ENCODE measurements at places on chromosomes 7 and 10.
A peak's percentile ranks its signal among the peaks of the same experiment; 100 is the strongest.

DNA sequence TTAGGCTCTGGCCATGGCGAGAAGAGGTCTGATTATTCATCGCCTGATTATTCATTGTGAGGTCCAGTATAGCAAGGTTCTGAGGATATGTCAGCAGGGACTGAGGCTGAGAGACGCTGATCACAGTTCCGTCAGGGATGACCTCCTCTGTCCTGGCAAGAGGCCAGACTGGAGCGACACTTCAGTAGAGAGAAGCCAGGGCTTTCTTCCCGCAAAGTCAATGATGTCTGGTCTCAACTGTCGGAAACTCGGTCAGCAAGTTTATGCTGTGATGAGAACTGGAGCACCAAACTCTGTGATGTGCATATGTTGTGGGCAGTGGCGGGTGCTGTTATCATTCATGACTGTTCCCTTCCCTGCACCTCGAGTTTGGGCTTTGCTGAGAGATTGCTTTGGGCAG lies 29.0 kb upstream of the GNA12 start:
- DNase-seq, result peak; percentile 46

GRCh38 chr10:46232666-46233065 lies 54.1 kb upstream of the ANTXRL start:
- no peak for DNase-seq

GRCh38 chr7:43697690-43698089 lies 31.6 kb downstream of the COA1 start:
- no peak for DNase-seq

DNA sequence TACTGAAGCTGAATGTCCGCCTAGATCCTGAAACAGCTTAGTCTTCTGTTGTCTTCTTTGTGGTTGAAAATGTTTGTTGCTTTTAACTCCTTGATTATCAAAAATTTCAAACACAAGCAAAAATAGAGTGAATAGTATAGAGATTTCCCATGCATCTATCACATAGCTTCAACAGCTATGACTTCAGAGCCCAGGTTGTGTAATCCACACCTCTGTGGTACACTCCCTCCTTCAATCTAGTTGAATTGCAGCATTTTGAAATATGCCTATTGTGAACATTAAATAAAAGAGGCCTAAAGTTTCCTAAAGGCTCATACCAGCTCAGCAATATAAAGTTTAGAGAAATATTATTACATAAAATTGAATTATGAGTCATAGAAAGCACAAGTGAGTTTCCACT lies 204.7 kb upstream of the HDAC9 start:
- DNase-seq, result no peak

- DNase-seq, result no peak
Observed at GRCh38 chr10:132659206-132660091, 121.9 kb downstream of the INPP5A start.

GRCh38 chr10:121217331-121217730 lies 366.2 kb downstream of the WDR11 start:
- DNase-seq, result no peak

DNA sequence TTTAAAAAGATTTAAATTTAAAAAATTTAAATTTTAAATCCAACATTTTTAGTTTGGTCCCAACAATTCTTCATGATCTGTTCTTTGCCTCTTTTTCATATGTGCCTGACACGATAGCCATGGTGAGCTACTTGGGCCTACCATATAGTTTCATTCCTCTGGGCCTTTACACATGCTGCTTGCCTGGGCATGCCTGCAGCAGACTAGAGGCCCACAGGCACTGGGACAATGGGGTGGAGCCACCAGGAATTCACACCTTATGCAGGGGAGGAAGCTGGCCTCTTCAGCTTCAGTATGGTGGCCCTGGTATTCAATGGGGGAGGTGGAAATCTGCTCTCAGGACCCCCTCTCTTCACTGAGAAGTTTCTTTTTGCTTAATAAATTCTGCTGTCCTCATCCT lies 37.8 kb upstream of the ZNF365 start:
- no peak for DNase-seq
